ENCODE measurements at places on chromosomes 16 and 17. TPM values are rescaled to one million over a fixed set of nuclear protein-coding genes. Genes with fewer than 3 reads are reported as not detected.

- no peaks in the 10 kb centered on the region for H3K27me3 ChIP-seq
- no peak overlapping the region for H3K4me3 ChIP-seq
- no peaks in the 10 kb centered on the region for H3K36me3 ChIP-seq
- H3K4me1 ChIP-seq = no peaks in the 10 kb centered on the region
- no peak overlapping the region for H3K27ac ChIP-seq
Observed at GRCh38 chr16:58096249-58096648, 32.9 kb downstream of the CFAP20 start.

GRCh38 chr16:22816475-22816874, 2.5 kb downstream of the HS3ST2 start:
- H3K4me1 ChIP-seq = no peaks in the 10 kb centered on the region
- peaks cover 33% of the 10 kb centered on the region for H3K27me3 ChIP-seq
- no peak overlapping the region for H3K27ac ChIP-seq
- H3K36me3 ChIP-seq = no peaks in the 10 kb centered on the region
- H3K4me3 ChIP-seq = no peak overlapping the region
- DNase-seq = no peak

CTRB1 gene
- polyA plus RNA-seq = 4.2 TPM

DNA sequence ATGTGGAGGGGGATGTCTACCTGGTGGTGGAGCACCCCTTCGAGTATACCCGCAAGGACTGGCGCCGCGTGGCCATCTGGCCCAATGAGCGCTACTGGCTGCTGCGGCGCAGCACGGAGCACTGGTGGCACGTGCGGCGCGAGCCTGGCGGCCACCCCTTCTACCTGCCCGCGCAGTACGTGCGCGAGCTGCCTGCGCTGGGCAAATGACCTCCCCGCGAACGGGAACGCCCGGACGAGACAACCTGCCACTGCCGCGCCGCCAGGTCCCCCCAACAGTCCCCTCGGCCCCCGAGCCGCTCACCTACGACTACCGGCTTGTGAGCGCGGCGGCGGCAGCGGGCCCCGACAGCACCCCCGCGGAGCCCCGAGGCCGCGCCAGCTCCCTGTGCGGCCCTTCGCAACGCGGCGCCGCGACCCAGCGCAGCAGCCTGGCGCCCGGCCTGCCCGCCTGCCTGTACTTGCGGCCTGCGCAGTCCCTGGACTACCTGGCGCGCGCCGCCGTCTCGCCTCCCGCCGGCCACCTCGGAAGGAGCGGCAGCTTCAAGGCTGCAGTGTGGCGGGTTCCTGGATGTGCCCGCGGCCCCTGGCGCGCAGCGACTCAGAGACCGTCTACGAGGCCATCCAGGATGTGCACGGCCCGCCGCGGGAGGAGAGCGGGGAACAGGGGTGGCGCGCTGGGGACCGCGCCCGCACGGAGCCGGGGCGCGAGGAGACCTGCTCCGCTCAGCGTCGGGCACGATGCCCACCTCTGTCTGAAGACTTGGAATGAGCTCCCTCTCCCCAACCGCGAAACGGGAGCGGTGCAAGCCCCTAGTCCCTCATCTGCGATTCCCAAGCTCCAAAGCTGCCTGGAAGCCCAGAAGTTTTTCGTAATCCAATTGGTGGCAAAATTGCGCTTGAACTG, 48.7 kb upstream of the AMZ2 start:
- H3K4me1 ChIP-seq = peaks cover 48% of the 10 kb centered on the region
- no peak overlapping the region for H3K27ac ChIP-seq
- H3K4me3 ChIP-seq = peak overlapping the region; percentile 36
- peaks cover 47% of the 10 kb centered on the region for H3K27me3 ChIP-seq
- no peak for DNase-seq
- no peaks in the 10 kb centered on the region for H3K36me3 ChIP-seq

GRCh38 chr16:5510819-5511370, 413.3 kb upstream of the EEF2KMT start:
- H3K4me1 ChIP-seq = no peaks in the 10 kb centered on the region
- no peak overlapping the region for H3K4me3 ChIP-seq
- H3K36me3 ChIP-seq = no peaks in the 10 kb centered on the region
- no peaks in the 10 kb centered on the region for H3K27me3 ChIP-seq

DNA sequence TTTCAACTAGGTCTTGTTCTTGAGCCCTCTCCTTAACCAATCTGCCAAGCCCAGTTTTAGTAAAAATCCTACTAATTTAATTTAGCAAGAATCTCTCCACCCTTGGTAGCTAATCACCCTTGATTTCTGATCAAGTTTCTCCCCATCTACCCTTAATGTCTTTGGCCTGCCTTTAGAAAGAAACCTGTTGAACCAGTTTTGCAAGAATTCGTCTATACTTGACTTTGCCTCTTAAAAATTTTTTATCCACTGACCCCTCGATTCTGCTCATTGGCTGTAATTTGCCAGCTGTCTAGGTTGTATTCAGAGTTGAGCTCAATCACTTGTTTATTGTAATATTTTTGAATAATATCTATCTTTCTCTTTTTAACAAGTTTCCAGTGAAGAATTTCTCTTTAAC, 1138.5 kb downstream of the CDH11 start:
- H3K27ac ChIP-seq = no peak overlapping the region
- no peak for DNase-seq
- H3K36me3 ChIP-seq = no peaks in the 10 kb centered on the region
- H3K27me3 ChIP-seq = no peaks in the 10 kb centered on the region
- no peak overlapping the region for H3K4me3 ChIP-seq
- no peaks in the 10 kb centered on the region for H3K4me1 ChIP-seq

MPP2 gene
- polyA plus RNA-seq = 1.2 TPM

RAB40C gene
- polyA plus RNA-seq = 19.1 TPM

KRT25 gene
- not detected for polyA plus RNA-seq

GRCh38 chr17:59848778-59849177, 44.0 kb downstream of the TUBD1 start:
- peak; percentile 54 for DNase-seq
- peaks cover 59% of the 10 kb centered on the region for H3K4me1 ChIP-seq
- H3K27ac ChIP-seq = peak overlapping the region; percentile 24

MMP2 gene
- polyA plus RNA-seq = 43.6 TPM

TLCD3B gene
- 0.40 TPM for polyA plus RNA-seq

- peaks cover 8% of the 10 kb centered on the region for H3K36me3 ChIP-seq
- no peak overlapping the region for H3K27ac ChIP-seq
- H3K4me3 ChIP-seq = no peak overlapping the region
- no peak for DNase-seq
- H3K27me3 ChIP-seq = no peaks in the 10 kb centered on the region
Observed at GRCh38 chr17:519450-520212, 167.0 kb upstream of the RPH3AL start.

- no peak overlapping the region for H3K27ac ChIP-seq
- peak; percentile 77 for DNase-seq
- H3K4me3 ChIP-seq = no peak overlapping the region
Observed at GRCh38 chr17:40803617-40804082, 3.9 kb upstream of the KRT28 start.

DNA sequence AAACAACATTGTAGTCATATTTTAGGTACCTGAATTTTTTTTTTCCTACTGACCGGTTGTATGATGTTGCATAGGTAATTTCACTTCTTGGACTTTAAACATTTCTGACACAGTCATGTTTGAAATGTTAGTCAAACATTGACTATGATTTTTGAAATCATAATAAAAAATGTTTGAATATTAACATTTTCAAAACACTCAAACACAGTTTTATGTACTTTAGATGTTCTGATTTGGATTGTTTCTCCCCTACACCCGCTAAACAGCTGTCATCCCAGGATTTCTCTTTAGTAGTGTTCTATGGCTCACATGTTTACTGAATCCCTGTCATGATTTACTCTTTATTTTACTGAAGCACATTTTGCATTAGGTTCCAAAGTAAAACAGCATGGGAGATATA, 102.9 kb upstream of the NPEPPS start:
- no peak overlapping the region for H3K27ac ChIP-seq
- H3K4me3 ChIP-seq = no peak overlapping the region
- H3K4me1 ChIP-seq = no peaks in the 10 kb centered on the region

DNA sequence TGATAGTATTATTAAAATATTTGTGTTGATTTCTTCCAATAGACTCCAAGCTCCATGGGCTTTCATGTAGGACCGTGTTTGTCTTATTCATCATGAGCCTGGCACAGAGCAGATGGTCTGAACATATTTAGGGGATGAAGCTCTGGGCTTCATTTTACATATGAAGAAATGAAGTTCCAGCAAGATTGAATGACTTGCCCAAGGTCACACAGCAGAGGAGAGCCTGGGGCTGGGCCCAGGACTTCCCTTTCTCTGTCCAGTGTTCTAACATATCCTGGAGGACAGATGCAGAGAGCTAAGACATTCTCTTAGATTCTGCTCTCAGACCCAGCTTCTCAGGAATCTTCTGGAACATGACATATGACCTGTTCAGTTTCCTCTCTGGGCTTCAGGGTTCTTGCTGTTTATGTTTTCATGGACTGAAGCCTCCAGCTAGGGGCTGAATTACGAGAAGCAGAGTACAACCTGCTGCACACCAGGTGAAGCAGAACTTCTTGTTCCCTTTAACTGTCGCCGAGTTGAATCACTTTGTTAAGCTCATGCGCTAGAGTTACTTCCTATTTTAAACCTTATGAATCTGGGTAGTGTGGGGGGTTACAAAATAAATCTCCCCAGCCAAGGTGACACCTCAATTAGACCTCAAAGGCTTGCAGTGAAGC, 53.6 kb downstream of the GPRC5B start:
- no peak overlapping the region for H3K4me3 ChIP-seq
- H3K27me3 ChIP-seq = no peaks in the 10 kb centered on the region
- no peak for DNase-seq
- H3K36me3 ChIP-seq = no peaks in the 10 kb centered on the region

- H3K27me3 ChIP-seq = no peaks in the 10 kb centered on the region
- no peak overlapping the region for H3K4me3 ChIP-seq
- H3K36me3 ChIP-seq = no peaks in the 10 kb centered on the region
- no peak overlapping the region for H3K27ac ChIP-seq
Observed at GRCh38 chr16:55499951-55500529, 8.8 kb upstream of the LPCAT2 start.

DNA sequence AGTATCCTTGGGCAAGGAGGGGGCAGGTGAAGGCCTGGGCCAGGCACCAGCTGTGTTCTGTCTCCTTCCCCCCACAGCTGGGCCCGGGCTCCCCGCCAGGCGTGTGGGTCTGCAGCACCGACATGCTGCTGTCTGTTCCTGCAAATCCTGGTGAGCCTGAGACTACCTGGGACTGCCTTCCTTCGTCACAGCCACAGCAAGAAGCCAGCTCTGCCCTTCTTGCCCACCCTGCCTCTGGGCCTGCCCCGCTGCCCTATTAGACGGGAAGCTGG, 12.3 kb downstream of the FCSK start:
- H3K27ac ChIP-seq = no peak overlapping the region
- peaks cover 6% of the 10 kb centered on the region for H3K4me1 ChIP-seq
- no peaks in the 10 kb centered on the region for H3K27me3 ChIP-seq
- H3K36me3 ChIP-seq = peaks cover 19% of the 10 kb centered on the region
- H3K4me3 ChIP-seq = no peak overlapping the region
- no peak for DNase-seq

GRCh38 chr16:48164907-48165715, 9.3 kb upstream of the ABCC12 start:
- H3K27me3 ChIP-seq = no peaks in the 10 kb centered on the region
- no peak overlapping the region for H3K27ac ChIP-seq
- no peaks in the 10 kb centered on the region for H3K4me1 ChIP-seq
- no peaks in the 10 kb centered on the region for H3K36me3 ChIP-seq

DNA sequence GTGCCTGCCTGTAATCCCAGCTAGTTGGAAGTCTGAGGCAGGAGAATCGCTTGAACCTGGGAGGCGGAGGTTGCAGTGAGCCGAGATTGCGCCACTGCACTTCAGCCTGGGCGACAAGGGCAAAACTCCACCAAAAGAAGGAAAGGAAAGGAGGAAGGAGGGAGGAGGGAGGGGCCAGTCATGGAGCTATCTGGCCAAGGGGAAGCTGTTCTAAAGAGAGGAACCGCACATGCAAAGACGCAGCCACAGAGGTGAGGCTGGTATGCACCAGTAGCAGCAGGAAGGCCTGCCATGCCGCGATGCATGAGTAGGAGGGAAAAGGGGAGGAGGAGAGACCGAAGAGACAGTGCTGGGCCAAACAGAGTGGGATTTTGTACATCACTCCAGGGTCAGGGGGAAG, 35.9 kb downstream of the HSBP1 start:
- H3K36me3 ChIP-seq = no peaks in the 10 kb centered on the region
- no peak overlapping the region for H3K27ac ChIP-seq
- no peaks in the 10 kb centered on the region for H3K27me3 ChIP-seq

- peaks cover 70% of the 10 kb centered on the region for H3K4me1 ChIP-seq
- no peak overlapping the region for H3K4me3 ChIP-seq
- no peaks in the 10 kb centered on the region for H3K36me3 ChIP-seq
- no peaks in the 10 kb centered on the region for H3K27me3 ChIP-seq
- H3K27ac ChIP-seq = peak overlapping the region; percentile 80
- no peak for DNase-seq
Observed at GRCh38 chr17:40307740-40308239, 1.2 kb upstream of the RARA start.

DNA sequence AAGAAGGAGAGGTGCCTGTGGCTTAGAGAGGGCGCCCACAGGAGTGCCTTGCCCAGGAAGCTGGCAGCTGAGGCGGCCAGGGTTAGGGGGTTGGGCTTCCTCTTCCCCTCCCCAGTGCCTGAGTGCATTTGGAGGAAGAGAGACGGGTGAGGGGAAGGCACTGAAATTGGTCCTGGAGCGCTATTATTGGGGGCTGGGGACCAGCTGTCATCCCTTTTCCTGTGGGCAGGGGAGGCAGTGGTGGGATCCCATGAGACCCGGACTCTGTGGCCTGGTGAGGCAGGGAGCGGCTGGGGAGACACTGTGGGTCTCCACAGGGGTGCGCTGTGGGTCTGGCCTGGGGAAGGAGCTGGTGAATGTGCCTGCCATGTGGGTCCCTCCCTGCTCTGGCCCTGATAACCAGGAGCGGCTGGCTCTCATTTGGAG, 259.7 kb downstream of the SEC14L1 start:
- peaks cover 20% of the 10 kb centered on the region for H3K36me3 ChIP-seq
- no peak overlapping the region for H3K4me3 ChIP-seq
- no peak for DNase-seq
- no peak overlapping the region for H3K27ac ChIP-seq
- no peaks in the 10 kb centered on the region for H3K27me3 ChIP-seq

Measured in adrenal gland (tissue), 19 donors.